NCI-H1417 (cell line): ENCODE measurements at places on chromosomes 12 and 14.
A peak's percentile ranks its signal among the peaks of the same experiment; 100 is the strongest.

DNA sequence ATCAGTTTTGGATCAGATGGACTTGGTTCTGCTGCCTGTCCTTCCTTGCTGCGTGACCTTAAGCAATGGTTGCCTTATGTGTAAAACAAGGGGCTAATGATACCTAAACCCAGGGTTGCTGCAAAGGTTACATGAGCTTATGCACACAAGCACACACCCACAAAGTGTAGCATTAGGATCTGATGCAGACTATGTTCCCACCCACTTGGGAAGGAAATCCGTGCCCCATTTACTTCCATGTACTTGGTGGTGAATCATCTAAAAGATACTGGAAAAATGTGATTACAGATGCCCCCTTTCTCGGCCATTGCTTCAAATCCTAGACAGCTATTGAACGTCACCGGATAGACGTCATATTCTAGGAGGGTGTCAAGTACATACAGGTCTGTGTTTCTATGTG lies 87.1 kb downstream of the PRKCH start:
- no peak for DNase-seq

DNA sequence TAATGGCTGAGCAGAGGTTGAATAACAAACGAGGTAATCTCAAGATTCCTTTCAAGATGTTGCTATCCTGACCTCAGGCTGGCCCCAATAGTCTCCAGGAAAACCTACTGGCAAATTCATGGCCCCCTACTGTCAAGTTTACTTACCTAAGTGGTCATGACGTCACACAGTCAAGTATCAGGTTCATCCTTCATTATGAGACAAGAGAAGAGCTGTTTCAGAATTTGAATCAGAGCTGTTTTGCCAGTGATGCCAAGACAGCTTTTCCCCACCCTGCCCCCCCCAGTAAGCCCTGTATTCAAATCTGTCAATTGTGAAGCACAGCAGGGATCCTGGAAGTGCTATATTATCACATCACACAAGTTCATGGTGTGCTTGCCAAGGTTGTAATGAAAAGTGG lies 509.6 kb downstream of the NOVA1 start:
- peak; percentile 11 for DNase-seq

- no peak for DNase-seq
Observed at GRCh38 chr12:47770086-47770726, 2.8 kb upstream of the SLC48A1 start.

DNA sequence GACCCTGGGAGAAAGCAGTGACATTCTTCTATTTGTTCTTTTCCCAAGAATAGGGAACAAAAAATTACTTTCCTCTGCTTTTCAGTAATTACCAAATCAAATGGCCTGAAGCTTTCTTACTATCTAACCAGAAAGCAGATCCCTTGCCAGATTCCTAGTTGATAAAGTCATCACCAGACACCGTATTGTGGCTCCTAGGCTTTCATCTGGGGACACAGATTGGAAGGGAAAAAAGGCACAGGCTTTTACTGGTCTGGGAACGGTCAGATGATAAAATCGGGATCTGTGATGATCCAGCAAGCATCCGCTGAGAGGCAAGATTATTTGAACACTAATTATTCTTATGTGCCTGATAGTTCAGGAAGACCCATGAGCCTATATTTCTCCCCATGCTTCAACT lies 79.1 kb upstream of the BCL2L14 start:
- no peak for DNase-seq

DNA sequence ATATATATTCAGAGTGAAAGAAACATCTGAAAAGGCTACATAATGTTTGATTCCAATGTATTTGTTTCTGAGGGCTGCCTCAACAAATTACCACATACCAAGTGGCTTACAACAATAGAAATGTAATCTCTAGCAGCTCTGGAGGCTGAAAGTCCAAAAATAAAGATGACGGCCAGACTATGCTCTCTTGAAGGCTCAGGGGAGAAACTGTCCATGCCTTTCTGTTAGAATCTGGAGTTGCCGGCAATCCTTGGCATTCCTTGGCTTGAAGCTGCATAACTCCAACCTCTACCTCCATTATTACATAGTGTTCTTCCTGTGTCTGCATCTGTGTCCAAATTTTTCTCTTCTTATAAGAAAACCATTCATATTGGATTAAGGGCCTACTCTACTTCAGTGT lies 68.1 kb upstream of the PLEKHG7 start:
- no peak for DNase-seq

DNA sequence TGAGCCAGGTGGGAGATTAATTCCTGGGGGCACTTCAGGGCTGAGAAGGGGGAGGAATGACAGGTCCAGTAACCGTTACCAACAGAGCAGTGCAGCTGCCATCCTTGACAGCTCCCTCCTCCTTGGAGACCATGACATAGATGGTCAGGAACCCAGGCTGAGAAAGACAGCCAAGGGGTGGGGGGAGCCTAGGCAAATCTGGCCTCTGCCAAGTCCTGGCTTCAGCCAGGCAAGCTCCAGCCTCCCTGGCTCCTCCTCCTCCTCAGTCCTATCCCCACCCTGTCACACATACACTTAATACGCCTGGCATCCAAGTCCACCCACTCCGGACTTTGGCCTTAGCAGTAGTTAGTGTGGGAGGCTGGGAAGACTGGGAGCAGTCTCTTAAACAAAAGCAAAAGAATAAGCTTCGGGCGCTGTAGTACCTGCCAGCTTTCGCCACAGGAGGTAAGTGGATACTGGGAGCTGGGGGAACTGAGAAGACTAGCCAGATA lies at the start of gene RDH5:
TSS of gene RDH5 (plus strand) at position 323 of the 494 bp plus-strand sequence. CDS start 792 bp downstream, outside the sequence.
- no peak for DNase-seq

GRCh38 chr12:2548081-2548480 lies 246.7 kb upstream of the FKBP4 start:
- DNase-seq: no peak

- DNase-seq: no peak
Observed at GRCh38 chr14:97703006-97703760, 906.0 kb downstream of the VRK1 start.

DNA sequence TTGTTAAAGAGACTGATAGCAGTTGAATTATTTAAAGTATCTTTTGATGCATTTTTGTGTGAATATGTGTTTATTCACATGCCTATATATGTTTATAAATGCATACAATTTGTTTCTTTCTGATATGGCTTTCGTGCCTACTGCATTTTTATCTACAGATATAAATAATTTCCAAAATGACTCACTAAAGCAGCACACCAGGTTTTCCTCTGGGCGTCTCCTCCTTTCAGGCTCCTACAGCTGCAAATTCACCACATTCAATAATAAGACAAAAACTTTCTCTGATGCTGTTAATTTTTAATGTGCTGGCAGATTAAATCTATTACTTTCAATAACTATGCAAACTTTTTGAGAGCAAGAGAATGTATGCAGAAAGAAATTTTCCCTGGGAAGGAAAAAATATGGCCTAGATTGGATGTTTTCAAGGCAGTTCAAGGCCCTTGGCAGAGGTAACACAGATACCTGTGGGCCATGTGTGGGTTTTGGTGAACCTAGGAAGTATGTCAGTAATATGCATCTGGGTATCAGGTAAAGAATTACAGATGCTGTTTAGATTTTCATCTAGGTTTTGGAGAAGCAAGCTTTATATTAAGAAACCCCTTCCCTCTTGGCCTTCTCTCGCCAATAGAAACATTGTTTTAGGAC lies 381.8 kb downstream of the EGLN3 start:
- DNase-seq: no peak

GRCh38 chr12:15774819-15775218 lies 14.4 kb downstream of the EPS8 start:
- peak; percentile 39 for DNase-seq
